Foreskin keratinocyte (primary cell): ENCODE measurements at places on chromosomes 12 and 14. TPM values are rescaled to one million over a fixed set of nuclear protein-coding genes. Genes with fewer than 3 reads are reported as not detected.

DNA sequence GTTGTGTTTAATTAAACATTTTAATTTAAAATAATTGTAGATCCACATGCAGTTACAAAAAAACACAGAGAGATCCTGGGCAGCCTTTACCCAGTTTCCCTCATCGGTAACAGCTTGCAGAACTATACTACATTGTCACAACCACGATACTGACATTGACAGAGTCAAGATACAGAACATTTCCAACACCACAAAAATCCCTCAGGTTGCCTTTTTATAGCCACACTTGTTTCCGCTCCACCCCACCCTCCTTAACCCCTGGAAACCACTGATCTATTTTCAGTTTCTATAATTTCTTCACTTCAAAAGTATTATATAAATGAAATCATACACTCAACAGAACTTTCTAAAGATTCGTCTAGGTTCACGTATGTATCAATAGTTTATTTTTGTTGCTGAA lies 458.8 kb upstream of the SOX5 start:
- DNase-seq = no peak

DNA sequence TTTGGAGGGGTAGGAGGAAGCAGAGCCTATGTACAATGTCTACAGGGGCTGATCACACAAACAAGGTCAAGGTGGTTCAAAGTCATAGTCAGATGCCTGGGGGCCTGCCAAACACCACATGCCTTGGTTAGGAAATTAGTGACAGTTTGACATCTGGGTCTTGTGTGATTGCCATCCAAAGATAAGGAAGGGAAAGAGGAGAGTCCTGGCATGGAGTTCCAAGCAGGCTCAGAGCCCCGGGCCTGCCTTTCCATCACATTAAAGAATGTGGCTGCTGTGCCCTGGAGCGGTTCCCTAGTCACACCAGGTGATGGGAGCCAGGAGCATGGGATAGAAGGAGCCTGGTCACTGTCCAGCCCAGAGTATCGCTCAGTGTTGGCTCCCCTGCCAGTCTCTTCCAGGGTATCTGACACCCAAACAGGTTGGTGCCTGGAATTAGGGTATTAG lies 53.6 kb upstream of the BCL2L14 start:
- DNase-seq = no peak

DNA sequence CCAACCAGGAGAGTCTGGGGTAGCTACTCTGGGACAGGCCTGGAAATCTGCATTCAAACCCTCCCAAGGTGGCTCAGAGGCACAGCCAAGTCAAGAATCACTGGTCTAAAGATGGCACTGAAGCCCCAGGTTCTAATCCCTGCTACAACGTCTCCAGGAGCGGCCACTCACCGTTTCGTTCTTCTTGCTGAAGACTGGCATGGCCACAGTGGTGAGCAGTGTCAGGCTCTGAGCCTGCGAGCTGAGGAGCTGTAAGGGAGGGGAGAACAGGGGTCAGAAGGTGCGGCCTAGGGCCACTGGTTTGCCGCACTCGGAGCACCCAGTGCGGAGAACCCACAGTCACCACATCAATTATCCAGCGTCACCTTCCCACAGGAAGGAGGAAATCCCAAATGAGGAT lies 38.8 kb downstream of the CACNA2D4 start:
- no peak for DNase-seq

DNA sequence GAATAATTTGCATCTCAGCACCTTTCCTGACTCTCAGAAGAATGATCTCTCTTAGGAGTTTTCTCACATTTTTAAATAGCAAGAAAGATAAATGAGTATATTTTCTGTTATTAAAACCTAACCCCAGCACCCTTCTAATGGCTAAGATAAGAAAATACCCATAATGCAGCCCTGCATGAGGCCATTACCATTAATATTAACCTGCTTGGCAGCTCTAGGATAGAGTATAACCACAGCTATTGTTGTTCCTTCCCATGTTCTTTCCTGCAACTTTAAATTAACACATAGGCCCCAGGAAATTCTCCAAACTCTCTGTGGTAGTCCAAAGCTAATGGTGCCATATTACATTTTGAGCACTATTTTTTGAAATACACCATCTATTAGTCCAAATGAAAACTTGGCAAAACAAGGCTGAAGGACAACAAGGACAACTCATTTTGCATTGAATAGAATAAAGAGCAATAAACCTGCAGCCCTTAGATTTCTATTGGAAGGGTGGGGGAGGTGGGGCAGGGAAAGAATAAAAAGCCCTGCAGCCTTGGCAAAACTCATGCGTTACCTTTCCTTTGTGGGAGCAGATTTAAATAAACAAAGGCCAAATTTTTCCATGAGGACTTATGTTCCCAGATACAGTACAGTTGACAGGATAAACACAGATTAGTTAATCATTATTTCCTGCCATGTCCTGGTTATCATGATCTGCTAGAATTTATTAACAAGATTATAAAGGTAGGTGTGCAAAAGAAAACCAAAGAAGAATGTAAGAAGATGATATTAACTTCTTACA lies 46.9 kb downstream of the BTG1 start:
- DNase-seq = no peak

DNA sequence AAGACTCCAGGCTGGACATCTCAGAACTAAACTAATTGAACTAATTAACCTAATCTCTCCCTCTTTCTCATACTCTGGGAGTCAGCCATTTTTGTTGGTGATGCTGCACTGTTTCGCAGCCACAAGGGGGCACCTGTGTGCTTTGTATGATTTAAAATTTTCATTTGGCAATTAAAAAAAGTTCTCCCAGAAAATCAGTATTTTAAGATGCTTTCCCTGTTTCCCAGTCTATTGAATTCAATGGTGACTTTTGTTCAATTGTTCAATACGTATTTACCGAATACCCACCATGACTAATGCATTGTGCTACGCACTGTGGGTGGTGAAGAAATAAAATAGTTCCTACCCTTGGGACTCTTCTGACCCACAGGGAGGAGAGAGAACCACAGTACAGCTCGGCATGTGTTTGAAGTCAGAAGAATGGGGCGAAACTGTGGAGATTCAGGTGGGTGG lies 63.7 kb downstream of the ZNF664 start:
- DNase-seq = no peak

DNA sequence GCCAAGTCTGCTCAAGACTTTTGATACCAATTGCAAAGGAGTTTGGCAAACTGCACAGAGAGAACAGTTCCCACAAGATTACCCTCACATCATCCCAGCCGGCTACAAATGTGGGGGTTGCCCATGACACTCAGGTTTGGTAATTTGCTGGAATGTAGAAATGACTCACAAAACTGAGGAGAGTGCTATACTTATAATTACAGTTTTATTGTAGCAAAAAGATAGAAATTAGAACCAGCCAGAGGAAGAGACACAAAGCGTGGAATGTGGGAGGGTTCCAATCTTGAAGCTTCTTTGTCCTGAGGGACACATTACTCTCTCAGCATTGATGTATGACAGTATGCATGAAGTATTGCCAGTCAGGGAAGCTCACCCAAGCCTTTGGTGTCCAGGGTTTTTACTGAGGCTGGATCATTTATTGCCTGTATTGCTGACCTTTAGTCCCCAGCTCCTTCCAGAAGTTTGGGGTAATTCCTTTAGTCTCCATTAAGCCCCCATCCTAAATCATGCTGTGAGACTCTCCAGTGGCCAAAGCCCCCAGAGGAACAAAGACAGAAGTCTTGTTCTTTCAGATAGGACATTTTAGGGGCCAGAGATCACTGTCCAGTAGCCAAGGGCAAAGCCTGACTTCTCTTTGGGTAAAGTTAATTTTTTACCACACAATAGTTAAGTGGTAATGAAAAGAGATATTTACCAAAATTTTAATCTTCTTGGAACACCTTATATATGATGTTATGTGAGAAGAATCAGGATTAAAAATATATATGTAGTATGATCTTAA lies 9.9 kb downstream of the TBK1 start:
- DNase-seq = peak; percentile 69

DNA sequence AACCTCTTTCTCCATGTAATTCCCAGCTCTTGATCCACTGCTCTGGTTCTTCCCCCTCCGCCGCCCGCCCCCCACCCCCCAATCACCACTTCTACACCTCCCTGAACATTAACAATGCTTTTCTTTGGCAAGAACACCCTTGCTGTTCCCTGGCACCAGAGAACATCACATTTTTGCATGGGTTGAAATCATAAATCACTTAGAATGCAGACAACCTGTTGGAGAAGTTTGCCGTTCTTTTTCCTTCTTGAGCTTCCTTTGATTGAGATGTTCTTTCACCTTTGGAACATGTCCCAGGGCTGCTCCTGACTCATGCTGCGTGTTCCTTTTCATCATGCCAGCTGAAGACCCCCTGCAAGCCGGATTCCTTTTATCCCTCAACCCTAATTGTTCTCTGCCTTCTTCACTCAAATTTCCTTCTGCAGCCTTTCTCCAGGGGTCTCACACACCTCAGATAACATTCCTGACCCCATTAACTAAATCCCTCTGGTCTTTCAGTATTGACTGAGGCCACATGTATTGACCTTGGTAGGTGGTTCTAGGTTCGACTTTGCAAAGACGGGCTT lies 294.1 kb upstream of the TMPO start:
- DNase-seq = no peak

- DNase-seq = no peak
Observed at GRCh38 chr14:77584809-77585208, 31.6 kb downstream of the SPTLC2 start.

DNA sequence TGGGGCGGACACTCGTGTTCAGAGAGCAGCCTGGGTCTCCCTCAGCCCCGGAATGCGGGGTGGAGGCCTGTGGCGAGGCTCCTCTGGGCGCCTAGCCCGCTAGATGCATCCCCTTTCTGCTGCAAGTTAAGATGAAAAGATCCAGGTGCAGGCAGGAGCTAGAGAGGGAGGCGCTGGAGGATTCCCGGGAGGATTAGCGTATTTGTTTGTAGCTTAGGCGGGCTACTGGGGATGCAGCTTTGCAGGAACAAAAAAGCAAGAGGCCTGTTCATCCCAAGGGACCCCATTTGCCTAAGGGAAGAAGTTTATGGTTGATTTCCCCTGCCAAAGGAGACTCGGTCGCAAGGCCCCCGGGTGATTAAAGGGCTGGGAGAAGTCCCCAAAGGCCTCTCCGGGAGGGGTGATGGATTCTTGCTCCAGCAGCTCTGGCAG lies 824 bp downstream of the CCDC177 start:
- DNase-seq = no peak

- DNase-seq = peak; percentile 97
Observed at GRCh38 chr12:116528065-116528464, 31.1 kb upstream of the MAP1LC3B2 start.

GRCh38 chr14:25037032-25037431 lies 12.9 kb downstream of the STXBP6 start:
- no peak for DNase-seq

DNA sequence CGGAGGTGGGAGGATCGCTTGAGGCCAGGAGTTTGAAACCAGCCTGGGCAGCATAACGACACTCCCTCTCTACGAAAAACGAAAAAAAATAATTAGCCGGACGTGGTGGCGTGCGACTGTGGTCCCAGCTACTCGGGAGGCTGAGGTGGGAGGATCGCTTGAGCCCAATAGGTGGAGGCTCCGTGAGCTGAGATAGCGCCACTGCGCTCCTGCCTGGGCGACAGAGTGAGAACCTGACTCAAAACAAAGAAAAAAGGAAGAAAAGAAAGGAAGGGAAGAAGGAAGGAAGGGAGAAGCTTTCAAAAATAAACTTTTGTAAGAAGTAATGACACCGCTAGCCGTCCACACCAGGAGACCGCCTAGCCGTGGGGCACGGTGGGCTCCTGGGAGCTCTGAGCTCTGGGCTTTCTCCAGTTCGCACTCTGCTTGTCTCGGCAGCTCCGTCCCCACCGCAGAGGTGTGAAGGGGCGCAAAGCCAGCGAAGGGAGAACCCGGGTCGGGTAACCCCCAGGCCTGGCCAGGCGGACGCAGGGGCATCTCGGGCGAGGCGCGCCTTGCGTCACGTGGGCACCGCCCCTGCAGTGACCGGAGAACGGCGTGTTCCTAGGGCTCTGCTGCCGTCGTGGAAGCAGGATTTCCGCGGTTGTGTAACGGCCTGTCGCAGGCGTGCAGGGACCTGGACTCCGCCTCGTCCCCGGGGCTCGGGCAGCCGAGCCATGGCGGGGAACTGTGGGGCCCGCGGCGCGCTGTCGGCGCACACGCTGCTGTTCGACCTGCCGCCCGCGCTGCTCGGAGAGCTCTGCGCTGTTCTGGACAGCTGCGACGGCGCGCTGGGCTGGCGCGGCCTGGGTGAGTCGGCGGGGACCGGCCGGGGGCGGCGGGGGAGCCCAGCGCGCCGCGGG lies at the start of gene IRAK3:
Gene IRAK3 (plus strand): TSS at position 631 of the 902 bp plus-strand sequence. CDS start 86 bp downstream, at position 717.
- DNase-seq = no peak

DNA sequence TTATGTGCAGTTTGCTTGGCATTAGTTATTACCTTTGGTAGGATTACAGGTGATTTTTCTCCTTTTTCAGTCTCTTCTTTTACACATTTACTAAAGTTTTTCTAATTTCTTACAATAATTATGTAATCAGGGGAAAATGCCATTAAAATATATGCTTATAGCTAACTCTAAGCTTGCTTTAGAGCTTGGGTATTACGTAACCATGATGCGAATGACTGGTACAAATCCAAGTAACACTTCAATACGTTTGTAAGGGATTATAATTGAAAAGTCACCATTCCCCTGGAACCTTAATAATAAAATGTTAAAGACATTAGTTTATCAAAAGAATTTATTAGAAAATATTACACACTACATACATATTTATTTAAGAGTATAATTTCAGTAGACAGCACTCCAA lies 71.6 kb downstream of the SCAF11 start:
- DNase-seq = no peak

DNA sequence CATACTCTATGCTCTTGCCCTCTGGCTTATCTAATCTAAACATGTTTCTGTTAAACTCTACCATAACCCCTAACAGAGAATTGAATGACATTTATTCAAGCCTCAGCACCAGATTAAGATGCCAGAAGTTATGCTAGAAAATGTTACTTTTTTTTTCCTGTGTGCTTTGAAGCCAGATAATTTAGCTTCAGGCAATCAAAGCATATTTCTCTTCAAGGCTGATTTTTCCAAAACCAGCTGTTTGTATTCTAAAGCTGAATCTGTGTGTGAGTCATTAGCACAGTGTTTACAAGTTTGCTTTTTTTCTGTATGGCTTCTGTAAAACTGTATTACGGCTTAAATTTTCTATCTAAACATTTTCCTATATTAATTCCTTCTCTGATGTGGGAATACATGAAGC lies 326.1 kb downstream of the FSCB start:
- no peak for DNase-seq

- DNase-seq = no peak
Observed at GRCh38 chr14:99809360-99809759, 16.1 kb downstream of the EML1 start.

DNA sequence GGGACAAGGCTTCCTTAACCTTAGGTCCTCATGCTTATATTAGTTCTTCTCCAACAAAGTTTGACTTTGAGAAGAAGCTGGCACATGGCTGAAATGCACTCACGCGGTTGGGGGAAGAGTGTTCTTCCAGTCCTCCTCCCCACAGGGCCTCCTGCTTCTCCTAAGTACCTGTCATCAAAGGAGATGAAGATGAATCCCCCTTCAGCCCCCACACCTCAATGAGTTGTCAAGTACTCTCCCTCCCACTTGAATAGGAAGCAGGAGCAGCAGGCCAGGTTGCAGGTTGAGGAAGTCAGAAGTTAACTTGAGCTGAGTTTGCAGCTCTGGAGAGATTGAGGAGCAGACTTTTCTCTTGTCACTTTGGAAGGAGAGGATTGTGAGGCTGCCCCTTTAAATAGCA lies 2.9 kb upstream of the PDE1B start:
- no peak for DNase-seq

The IGF1 gene
- not detected in 2 replicates for total RNA-seq

The PA2G4 gene
- total RNA-seq = 259 and 335 TPM in 2 replicates

The DPF3 gene
- total RNA-seq = 0.18 and 0.95 TPM in 2 replicates

The P2RX7 gene
- 0.10 and 0.28 TPM in 2 replicates for total RNA-seq

The RTL1 gene
- total RNA-seq = not detected in 2 replicates

The NPFF gene
- not detected in 2 replicates for total RNA-seq

The RFLNA gene
- 4.7 and 45.5 TPM in 2 replicates for total RNA-seq

The RAB3IP gene
- 14.4 and 15.4 TPM in 2 replicates for total RNA-seq

The ADCY6 gene
- 10.3 and 12.5 TPM in 2 replicates for total RNA-seq
